ENCODE measurements at places on chromosomes 4 and X.

- DNase-seq, result peak; percentile 43
Measured at GRCh38 chr4:153232768-153233167, 28.5 kb downstream of the TRIM2 start.

DNA sequence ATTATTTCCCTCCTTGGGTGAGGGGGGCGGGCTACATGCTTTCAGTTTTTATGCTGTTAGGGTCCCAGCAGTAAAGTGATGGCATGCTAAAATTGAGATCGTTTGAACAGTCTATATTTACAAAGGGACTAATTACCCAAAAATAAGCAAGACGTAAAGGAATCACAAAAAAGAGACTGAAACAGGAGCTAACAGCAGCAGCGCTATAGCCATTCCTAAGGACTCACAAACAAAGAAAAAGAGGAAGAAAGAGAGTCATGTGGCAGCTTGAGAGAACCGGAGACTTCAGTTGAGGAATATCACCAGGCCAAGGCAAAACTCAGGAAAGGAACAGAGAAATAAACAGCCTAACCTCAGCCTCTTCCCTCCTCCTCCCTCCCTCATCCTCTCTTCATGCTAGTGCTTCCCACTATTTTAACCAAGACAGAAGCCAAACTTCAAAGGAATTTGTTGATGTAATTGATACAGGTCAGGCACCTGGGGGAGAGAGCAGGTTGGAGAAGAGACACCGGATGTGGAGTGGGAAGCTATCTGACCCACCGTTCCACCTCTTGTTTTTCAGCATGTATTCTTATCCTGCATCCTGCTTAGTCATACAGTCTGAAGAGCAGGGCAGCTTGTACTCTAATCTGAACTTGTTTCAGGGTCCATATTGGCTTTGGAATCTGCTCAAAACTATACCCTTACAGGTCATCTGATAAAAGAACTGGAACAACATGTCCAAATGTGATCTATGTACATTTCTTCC, 383.7 kb downstream of the NAF1 start:
- no peak for DNase-seq

- no peak for DNase-seq
Measured at GRCh38 chrX:41087201-41087600, 2.0 kb downstream of the USP9X start.

DNA sequence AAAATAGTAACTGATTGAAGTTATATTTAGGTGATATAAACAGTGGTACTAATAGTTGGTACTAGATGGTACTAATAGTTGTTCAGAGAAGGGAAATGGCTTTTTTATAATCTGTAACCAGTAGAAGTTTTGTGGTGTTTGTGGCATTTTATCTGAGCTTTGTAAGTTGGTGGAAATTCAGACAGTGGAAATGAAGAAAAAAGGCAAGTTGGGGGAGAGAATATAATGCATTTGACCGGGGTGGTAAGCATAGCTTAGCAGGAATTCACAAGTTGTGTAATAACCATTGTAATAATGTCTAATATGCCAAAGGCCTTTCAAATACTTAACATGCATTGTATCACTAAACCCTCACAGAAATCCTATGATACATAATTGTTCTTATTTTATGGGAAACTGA, 36.3 kb downstream of the DTHD1 start:
- no peak for DNase-seq

Measured in hepatocyte (in vitro differentiated cells).